ENCODE measurements at places on chromosomes 6 and 20.

DNA sequence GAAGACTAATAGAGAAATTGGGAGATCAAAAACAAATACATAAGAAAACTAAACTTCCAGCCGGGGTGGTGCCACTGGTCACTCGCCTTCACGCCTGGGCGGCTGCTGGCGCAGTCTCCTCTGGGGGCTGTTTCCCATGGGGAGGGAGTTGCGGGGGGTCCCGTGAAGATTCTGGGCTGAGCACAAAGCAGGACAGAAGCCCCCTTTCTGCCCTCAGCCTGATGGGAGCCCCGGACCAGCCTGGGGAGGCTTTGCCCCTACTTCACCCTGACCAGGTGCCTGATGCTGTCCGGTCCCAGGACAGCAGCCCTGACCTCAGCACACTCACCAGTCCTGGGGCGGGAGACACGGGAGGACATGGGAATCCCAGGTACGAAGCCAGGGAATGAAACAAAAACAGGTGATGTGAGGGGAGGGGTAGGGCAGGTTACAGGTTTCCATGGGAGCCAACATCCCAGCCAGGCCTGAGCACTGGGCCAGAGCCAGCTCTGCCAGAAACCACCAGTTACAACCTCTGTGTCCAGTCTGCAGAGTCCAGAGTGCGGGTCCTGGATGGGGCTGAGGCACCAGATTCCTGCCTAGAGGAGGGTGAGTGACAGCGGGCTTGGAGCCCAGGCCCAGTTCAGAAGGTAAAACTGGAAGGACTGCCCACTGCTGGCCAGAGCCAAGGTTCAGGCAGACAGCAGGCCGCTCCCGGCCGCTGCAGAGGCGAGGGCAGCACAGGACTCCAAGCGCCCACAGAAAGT, 326.4 kb downstream of the TAF4 start:
- DNase-seq: no peak

DNA sequence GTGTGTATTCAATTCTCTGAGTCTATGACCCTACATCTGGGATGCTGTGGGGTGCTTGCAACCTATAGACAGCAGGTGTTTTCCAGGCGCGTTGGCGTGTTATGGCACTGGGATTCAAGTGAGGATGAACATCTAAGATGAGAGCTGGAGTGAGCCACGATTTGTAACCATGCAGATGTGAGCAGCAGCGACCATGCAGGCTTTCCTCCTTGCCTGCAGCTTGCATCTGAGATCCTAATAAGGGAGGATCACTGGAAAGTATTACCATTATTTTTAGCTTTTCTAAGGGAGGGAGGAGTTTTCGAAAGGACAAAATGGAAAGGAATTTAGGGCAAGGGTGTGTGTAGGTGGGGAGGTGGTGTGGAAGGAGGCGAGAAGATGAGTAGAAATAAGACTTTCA, 216.7 kb downstream of the ATXN1 start:
- DNase-seq: no peak

DNA sequence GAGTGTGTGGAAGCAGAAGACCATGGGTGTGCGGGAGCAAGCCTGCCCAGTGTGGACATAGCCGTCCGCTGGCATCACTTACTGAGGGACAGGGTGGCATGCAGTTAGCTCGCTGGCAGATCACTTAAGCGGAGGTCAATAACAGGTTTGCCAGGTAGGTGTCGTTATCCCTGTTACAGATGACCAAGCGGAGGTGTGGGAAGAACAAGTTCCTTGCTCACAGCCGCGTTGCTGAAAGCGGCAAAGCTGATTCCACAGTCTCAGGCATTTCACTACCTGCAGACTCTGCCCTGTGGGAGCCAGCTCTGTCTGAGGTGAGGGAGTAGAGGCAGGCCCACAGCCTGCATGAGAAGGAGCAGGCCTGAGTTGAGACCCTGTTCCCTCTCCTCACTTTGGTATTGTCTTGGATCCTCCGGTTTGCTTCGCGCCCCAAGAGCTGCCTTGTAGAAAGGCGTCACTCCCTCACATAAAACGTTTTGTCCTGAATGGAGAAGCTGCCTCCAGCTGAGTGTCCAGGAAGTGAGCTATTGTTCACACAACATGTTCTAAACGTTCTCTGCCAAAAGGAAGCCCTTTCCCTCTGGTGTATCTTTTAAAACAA, 96.9 kb downstream of the TCP11 start:
- no peak for DNase-seq

DNA sequence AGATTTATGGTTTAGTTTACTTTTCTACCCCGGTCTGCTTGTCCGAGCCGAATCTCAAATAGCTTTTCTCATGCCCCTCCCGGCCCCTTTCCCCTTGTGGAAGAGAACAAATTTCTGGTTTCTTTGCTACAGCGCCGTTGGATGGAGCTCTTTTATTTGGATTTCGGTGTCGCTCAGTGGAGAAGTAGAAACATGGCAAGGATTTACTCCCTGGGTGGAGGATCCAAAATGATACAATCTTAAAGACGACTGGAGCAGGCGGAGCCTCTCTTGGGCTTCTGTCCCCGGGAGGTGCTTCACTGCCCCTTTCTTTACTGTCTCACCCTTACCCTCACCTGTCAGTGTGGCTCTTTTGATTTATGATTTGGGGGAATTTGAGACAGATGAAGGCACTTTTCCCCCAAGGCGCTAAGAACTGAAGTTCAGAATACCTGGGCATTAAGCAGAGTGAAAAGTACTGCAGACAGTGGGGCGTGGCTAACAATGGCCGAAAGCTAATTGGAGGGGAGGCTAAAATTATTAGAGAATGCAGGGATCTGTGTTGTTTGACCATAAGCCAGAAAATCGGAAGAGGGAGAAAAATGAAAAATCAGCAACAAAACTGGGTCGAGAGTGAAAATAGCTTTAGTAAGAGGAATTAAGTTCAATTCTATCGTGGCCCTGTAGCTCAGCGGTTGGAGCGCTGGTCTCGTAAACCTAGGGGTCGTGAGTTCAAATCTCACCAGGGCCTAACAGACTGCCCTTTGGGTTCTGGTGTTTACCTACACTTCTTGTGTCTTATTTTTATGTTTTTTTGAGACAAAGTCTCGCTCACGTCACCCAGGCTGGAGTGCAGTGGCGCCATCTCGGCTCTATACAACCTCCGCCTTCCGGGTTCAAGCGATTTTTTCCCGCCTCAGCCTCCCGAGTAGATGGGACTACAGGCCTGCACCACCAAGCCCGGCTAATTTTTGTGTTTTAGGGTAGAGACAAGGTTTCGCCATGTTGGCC, 145.1 kb upstream of the ZNF184 start:
- no peak for DNase-seq

DNA sequence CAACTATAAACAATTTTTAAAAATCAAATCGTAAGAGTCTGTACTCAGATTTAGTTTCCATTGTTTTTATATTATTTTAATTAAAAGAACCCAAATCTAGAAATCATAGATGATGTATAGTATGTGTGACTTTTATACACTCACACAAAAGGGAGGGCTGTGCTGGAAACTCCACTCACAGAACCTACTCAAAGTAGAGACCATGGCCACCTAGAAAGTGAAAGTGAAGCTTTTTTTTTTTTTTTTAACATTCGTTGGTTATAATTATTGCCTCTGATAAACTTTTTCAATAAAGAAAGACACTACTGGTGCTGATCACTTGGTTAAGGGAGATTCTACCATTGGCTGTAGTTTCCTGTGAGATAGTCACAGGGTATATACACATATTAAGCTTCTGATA, 37.9 kb upstream of the PRL start:
- DNase-seq: no peak

DNA sequence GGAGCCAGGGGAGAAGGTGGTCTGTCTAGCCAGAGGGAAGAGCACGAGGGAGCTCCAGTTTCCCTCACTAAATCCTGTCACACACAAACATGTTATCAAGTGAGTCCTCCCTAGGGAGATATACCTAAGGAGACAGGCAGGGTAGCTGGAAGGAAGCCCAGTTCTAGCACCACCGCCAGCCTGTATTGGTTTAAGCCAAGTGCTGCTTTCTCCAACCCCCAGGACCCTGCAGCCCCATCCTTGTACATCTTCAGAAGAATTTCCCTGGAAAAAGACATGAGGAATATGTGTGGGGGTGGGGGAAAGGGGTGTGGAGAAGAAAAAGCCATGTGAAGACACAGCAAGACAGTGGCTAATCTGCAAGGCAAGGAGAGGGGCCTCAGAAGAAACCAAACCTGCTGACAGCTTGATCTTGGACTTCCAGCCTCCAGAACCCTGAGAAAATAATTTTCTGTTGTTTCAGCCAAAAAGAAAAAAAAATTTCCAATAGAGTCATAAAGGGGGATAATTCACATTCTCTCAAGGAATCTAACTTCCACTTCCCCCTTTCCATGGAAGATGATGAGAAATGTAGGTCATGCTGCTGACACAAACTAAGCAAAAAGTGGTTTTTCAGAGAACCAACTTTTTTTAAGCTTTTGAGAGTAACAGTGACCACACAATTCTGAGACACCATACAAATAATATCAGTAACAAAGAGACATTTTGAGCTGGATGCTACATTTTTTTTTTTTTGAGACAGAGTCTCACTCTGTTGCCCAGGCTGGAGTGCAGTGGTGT, 103.2 kb upstream of the PRDM1 start:
- DNase-seq: no peak

GRCh38 chr6:12051861-12052368, 39.8 kb downstream of the HIVEP1 start:
- DNase-seq: no peak

DNA sequence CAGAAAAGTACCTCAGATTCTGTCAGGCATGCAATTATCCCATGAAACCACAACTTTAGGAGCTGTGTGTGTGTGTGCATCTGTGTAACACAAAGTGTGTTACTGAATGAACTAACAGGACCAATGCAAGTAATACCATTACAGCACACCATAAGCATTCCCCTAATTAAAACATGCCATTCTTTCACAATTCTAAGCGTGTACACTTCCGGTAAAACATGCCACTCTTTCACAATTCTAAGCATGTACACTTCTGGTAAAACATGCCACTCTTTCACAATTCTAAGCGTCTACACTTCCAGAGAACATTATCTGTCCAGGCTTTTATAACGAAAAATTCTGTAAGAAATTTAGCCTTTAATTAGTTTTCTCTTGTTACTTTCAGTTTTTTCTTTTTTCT, 238.2 kb downstream of the GMDS start:
- DNase-seq: no peak

DNA sequence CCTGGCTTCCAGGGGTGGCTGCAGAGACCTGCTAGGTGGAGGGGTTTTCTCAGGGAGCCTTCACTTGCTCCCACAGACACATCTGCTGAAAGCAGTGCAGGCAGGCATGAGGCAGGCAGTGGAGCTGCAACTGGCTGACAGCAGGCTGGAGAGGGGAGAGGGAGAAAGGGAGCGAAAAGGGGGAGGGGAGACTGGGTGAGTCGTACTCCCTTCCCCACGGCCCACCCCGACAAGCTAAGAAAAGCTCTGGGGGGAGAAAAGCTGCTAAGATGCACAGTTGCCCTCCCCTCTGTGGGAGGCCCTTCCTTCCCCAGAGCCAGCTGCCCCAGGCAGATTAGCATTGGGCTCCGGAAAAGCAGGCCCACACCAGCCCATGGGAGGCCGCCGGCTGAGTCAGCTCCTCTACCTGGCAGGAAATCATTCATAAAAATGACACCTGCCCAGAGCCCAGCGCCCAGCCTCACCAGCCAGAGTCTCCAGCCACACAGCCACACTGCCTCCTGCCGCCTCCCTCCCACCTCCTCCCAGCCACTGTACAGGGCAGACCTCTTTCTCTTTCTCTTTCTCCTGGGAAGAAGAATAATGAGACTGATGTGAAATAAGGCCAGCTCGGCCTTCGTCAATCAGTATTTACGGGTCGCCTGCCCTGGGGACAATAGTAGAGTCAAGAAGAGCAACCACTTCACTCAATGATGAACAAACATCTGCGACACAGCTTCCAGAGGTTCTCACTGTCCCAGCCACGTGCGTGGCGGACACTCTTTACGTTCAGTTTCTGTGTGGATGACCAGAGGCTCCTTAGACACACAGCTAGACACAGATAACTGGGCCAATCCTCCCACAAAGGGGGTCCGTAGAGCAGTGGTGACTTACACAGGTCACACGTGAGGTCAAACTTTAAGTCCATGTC, 7.7 kb upstream of the C20orf203 start:
- no peak for DNase-seq

DNA sequence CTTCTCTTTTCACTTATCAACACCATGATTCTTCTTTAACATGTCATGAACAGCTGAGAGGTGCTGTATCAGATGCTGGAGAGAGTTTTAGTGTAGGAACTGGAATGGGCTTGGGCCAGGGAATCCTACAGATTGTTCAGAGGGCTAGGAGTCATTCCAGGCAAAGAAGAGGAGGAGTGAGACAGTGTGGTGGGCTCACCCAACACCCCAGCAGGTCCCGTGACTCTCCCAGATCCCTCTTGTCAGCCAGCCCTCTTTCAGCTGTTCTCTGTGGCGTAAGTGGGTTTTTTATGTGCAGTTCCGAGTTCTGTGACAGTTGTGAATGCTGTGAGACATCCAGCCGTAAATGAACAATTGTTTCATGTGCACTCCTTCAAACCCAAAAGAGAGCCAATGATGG, 31.4 kb upstream of the CEP162 start:
- DNase-seq: no peak

GRCh38 chr20:53887973-53888372, 182.4 kb downstream of the BCAS1 start:
- DNase-seq: no peak

- no peak for DNase-seq
These were observed 101.5 kb downstream of the TMEM242 start for GRCh38 chr6:157221817-157222175.

GRCh38 chr6:72032086-72032485, 145.7 kb downstream of the RIMS1 start:
- DNase-seq: no peak

DNA sequence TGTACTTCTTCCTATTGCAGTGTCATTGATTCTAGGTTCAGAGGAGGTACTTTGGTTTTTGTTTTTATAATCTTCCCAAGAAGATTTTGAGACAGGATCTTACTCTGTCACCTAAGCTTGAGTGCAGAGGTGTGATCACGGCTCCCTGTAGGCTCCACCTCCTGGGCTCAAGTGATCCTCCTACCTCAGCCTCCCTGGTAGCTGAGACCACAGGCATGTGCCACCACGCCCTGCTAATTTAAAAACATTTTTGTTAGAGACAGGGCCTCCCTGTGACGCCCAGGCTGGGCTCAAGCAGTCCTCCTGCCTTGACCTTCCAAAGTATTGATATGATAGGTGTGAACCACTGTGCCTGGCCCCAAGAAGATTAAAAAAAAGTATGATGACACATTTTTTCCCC, 3.4 kb upstream of the SLC17A5 start:
- DNase-seq: no peak

- no peak for DNase-seq
These were observed 73.5 kb upstream of the LAMP5 start for GRCh38 chr20:9440892-9441291.

GRCh38 chr6:6771224-6771945, 182.9 kb downstream of the LY86 start:
- no peak for DNase-seq

- DNase-seq: no peak
These were observed 38.2 kb downstream of the PYGB start for GRCh38 chr20:25285856-25286798.

DNA sequence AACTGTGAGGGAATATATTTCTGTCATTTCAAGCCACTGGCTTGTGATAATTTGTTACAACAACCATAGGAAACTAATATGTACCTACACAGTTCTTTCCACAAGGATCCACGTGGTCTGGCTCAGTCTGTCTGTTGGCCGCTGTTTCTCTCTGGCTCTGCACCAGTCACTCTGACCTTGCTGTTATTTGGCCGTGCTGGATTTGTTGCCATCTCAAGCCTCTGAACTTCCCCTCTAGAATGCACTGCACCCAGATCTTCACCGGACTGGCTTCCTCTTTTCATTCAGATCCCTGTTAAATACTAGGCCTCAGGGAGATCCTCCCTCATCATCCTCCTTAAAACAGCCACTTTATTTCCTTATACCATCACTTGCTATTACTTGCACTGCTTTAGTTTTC, 446.8 kb downstream of the TFAP2B start:
- DNase-seq: no peak
